ENCODE measurements at places on chromosomes 1 and 21. TPM values are rescaled to one million over a fixed set of nuclear protein-coding genes. Genes with fewer than 3 reads are reported as not detected.

The TDRD10 gene
- total RNA-seq: 1.6 TPM

The AGL gene
- 66.2 TPM for total RNA-seq

The S100A12 gene
- total RNA-seq: not detected

The RRAGC gene
- 22.3 TPM for total RNA-seq

The PRAMEF8 gene
- total RNA-seq: not detected

The POLR3GL gene
- total RNA-seq: 35.5 TPM

The NEK2 gene
- total RNA-seq: 2.5 TPM

The A3GALT2 gene
- not detected for total RNA-seq

The SLC44A3 gene
- total RNA-seq: 2.7 TPM

The ARHGEF11 gene
- total RNA-seq: 30.0 TPM

The CHRNB2 gene
- 0.05 TPM for total RNA-seq

The TSPAN1 gene
- total RNA-seq: 0.63 TPM

The NPPB gene
- total RNA-seq: 14.4 TPM

The OR2L5 gene
- total RNA-seq: not detected

The TNFRSF25 gene
- total RNA-seq: 6.4 TPM

The RC3H1 gene
- total RNA-seq: 29.9 TPM

The RNU1-2 gene
- 3,522 TPM for total RNA-seq

The CD1E gene
- total RNA-seq: not detected

The LEPROT gene
- 37.7 TPM for total RNA-seq

Data from heart left ventricle (tissue), 16 donors.